ENCODE measurements at places on chromosomes 6 and 20.

DNA sequence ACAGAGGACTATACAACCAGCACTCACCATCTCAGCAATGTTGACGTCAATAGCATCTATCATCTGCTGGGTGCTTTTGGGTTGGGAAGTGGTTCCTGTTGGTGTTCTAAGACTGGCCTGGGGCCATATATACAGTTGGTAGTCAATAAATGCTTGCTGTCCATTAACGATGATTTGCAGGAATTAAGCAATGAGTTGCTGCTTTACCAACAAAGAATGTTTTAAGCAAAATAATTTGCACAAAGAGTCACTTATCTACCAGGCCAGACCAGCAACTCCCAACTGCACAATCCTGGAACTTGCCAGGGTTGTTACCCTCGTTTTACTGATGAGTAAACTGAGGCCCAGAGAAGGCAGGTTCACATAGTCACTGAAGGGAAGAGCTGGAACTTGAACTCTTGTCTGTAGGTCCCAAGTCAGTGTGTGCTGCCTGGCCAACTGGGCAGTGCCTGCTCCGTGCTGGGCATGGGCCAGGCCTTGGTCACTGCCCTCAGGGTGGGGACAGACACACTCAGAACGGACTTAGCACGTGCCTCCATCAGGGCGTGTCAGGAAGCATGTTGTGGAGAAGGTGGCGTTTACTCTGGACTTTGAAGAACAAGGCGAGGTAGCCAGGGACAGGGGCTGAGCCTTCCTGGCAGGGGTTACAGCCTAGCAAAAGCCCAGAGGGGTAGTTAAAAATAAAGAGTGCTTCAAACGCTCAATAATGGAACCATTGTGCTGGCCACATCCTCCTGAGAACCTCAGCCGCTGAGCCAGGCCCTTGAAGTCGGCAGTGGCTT, 2.5 kb upstream of the SRC start:
- DNase-seq, result no peak

DNA sequence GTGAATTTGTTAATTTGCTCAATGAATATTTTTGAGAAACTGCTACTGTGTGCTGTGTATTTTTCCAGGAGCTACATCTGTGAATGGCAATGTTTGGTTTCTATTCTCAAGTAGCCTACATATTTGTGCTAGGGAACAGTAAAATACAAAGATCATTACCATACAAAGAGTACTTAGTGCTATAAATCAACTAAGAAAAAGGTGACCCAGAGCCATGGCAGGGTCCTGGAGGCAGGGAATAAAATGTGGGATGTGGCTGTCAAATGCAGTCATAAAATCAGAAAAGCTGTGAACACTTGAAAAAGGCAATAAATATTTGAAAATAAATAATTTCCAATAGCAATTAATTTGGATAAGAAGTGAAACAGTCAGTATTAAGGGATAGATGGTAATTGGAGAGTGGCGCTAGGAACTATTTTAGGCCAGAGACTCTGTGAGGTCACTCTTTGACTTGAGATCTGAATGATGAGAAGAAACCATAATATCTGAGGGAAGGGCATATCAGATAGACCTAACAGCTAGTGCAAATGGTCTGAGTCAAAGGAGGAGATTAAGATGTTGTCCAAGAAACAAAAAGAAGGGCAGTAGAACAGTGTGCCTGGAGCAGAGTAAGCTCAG, 98.8 kb downstream of the MANEA start:
- DNase-seq, result no peak

- no peak for DNase-seq
Measured at GRCh38 chr6:123804787-123805540, 1.3 kb downstream of the NKAIN2 start.

GRCh38 chr6:140537211-140537610, 1162.8 kb upstream of the CITED2 start:
- peak; percentile 50 for DNase-seq

DNA sequence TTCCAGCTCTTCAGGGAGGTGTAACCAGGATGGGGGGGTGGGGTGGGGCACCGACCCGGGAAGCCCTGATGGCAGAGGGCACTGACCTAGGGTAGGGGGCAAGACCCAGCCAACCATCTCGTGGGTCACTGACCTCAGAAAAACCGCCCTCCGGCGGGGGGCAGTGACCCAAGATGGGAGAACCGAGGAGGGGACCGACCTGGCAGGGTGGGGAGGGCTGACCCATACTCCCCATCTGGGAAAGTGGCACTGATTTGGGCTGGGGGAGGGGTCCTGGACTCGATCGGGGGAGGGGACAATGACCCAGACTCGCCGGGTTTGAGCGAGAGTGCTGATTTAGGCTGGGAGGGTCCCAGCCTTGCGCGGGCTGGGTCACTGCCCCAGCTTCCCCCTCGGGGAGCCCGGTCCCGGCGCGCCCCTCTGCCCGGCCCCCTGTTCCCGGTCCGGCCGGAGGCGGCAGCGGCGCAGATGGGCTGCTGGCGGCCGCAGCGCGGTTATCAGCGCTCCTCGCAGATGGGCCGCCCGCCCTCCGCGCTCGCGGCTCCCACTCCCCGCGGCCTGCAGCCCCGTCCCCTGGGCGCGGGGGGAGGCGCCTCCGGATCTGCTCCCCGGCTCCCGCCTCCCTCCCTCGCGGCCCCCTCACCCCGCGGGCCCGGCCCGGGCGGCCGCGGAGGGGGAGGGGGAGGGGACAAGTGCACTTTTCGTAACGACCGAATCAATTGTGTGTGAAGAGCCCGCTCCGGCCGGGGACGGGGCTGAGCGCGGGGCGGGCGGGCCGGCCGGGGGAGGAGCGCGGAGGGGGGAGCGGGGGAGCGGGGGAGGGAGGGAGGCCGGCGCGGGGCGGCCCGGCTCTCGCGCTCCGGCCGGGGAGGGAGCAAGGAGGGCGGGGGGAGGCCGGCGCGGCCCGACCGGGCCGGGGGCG, 2.2 kb downstream of the NOL4L start:
- DNase-seq, result no peak

DNA sequence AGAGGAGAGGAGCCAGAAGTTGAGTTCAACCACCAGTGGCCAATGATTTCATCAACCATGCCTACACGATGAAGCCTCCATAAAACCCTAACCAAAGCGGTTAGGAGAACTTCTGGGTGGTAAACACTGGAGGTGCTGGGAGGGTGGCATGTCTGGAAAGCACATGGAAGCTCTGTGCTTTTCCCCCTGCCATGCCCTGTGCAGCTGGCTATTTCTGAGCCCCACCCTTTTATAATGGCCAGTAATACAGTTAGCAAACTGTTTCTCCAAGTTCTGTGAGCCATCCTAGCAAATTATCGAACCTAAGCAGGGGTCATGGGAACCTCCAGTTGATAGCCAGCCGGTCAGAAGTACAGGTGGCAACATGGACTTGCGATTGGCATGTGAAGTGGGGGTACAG, 147.8 kb upstream of the INSM1 start:
- DNase-seq, result no peak

DNA sequence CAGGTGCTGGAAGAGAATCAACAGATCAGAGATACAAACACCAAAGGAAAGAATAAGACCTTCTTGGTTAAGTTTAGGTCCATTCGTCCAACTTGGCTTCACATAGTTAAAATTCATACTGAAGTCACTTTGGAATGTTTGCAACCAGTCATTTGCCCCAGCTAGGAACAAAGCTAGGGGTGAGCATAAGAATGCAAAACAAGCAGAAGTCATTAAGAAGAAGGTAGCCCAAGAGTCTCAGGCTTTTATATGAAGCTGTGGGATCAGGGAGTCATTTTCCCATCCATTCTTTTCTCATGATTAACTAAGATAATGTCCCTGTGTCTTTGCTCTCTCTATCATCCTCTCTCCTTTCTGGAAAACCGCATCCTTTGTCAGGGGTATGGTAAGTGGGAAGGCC, 51.5 kb upstream of the TMEM170B start:
- no peak for DNase-seq

- no peak for DNase-seq
Measured at GRCh38 chr6:6842291-6842690, 253.8 kb downstream of the LY86 start.

DNA sequence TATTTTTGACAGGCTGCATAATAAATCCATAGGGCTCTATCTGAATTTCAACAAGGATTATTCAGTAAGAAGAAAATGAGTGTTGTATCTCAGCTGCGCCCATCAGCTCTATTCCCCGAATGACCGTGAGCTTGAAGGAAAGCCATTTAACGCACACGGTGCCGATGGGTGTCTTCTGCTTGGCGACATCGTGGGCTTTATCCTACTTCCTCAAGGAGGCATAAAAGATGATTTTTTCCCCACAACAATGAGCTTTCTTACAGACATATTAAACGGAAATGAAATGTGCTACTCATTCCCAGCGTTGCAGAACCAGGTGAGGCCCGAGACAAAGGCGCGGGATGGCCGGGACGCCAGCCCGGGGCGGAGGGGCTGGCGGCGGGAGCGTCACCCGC, 710 bp downstream of the DYNLT1 start:
- no peak for DNase-seq

DNA sequence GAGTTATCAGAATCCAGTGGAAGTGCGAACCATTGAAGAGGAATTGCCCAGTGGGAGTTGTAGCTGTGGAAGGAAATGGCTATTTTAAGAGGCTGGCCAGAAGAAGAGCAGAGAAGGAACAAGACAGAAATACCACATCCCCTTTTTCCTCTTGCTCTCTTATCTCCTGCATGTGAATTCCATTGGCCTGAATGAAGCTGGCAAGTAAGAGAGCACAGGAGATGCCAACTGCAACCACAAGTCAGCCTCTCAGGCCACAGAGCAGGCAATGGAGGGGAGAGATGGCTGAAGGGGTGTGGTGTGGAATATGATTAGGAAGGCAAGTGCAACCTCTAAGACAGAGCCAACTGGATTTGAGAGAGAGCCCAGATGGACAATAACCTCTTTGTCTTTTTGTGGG, 362.7 kb upstream of the IMPG1 start:
- DNase-seq, result no peak

- no peak for DNase-seq
Measured at GRCh38 chr20:3661814-3662665, 1.2 kb downstream of the GFRA4 start.

DNA sequence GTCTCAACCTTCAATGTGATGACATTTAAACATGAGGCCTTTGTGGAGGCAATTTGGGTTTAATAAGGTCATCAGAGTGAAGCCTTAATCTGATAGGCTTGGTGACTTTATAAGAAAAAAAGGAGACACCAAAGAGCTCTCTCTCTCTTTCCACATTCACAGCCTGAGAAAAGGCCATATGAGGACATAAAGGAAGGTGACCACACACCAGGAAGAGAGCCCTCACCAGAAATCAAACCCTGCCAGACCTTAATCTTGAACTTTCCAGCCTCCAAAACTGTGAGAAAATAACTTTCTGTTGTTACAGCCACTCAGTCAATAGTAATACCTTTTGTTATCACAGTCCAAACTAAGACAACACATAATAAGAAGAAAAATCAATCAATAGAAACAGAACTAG, 47.7 kb downstream of the COL12A1 start:
- peak; percentile 15 for DNase-seq

DNA sequence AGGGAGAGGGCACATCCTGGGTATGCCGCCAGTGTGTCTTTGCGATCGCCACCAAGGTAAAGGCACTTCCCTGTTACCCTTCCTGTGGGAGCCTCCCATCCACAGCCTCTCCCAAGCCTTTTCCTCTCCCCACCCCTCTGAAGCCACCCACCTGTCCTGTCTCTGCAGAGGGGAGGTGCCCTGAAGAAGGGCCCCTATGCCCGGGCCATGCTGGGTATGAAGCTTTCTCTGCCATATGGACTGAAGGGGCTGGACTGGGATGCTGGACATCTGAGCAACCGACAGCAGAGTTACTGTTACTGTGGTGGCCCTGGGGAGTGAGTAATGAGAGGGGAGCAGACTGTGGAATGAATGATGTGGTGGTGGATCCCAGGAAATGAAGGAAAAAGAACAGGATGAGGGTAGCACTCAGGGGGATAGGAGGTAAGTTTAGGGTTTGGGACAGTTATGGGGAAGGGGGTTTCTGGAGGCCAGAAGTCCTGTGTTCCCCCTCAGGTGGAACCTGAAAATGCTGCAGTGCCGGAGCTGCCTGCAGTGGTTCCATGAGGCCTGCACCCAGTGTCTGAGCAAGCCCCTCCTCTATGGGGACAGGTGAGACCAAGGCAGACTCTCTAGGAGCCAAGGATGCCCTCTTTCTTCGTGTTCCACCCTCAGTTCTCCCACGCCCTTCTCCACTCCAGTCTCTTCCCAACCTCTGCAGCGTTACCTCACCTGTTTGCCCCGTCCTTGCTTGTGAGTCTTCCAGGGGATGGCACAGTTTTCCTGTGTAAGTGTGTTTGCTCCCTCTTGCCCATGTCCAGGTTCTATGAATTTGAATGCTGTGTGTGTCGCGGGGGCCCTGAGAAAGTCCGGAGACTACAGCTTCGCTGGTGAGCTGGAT, 2.7 kb downstream of the PHF1 start:
- no peak for DNase-seq

DNA sequence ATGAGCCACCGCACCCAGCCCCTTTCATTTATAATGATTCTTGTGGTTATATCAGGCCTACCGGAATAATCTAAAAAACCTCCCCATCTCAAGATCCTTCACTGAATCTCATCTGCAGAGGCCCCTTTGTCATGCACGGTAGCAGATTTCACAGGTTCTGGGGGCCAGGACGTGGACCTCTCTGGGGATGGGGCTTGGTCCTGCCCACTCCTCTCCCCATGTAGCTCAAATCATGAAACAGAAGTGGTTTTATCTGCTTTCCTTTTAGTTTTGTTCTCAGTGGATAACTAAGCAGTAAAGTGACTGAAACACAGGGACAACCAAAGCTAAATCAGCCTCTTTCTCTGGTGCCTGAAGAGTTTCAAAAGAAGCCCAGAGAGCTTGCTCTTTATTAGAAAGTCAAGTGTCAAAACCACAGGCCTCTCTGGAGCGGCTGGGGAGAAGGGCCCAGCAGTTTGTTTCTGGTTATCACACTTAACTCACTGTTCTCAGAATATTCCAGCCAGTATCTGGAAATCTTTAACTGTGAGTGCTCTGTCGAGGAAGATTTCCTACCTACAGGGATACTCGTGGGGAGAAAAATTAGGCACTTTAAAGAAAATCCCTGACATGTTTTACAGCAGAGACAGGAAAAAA, 60.6 kb upstream of the FAM184A start:
- no peak for DNase-seq

DNA sequence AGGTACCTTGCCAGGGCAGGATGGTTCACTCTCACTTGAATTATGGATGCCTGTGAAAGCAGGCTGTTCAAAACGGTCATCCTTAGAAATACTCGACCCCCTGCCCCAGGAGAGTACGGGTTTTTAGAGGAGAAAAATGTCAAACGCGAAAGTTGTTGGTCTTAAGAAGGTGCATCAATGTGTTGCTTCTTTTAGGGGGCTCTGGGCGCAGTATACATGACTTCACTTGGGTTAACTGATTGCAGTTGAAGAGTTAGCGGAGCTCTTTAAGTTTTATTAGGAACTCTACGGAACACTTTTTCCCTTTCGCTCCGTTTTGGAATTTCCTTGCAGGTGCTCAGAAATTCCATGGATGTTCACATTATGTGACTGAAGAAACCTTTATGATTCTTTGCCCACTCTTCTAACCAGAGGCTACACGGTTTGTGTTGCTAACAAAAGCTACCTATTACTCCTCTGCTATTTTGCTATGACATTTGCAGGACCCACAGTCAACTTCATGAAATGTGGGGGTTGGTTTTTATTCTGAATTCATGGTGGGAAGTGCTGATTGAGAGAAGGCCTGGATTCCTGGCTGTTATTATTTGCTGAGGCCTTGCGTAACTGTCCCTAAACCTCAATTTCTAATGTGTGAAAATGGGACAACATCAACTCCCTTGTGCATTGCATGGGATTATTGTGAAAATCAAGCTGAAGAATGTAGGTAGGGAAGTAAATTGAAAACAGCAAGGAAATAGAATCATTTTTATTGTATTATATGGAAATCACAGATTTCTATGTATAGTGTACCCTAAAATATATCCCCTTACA, 845 bp downstream of the ENPP1 start:
- DNase-seq, result no peak

GRCh38 chr6:117446861-117447260, 21.1 kb upstream of the ROS1 start:
- no peak for DNase-seq

GRCh38 chr6:37433657-37434271, 743 bp downstream of the CMTR1 start:
- no peak for DNase-seq

Data from HCEC 1CT (cell line).